Inflammatory macrophage (primary cell): ENCODE measurements at places on chromosomes 3 and 15.

DNA sequence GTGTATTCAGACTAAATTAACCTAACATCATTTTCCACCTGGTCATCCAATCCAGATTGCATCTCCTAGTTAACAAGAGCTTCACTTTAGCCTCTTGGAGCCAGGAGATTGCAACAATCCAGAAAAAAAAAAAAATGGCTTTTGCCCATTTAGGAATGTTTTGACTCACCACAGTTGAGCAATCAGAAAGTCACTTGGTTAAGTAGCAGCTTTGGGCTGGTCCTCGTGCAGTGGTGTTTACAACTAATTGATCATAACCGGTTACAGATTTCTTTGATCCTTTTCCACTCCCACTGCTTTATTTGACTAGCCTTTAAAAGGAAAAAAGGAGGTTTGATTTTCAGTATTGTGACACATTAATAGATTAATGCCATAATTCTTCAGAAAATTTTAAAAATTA, 688.8 kb upstream of the CCDC54 start:
- DNase-seq, result no peak

GRCh38 chr3:157938154-157938779, 168.0 kb downstream of the SHOX2 start:
- DNase-seq, result no peak

GRCh38 chr3:154015307-154015706, 105.9 kb upstream of the ARHGEF26 start:
- no peak for DNase-seq

DNA sequence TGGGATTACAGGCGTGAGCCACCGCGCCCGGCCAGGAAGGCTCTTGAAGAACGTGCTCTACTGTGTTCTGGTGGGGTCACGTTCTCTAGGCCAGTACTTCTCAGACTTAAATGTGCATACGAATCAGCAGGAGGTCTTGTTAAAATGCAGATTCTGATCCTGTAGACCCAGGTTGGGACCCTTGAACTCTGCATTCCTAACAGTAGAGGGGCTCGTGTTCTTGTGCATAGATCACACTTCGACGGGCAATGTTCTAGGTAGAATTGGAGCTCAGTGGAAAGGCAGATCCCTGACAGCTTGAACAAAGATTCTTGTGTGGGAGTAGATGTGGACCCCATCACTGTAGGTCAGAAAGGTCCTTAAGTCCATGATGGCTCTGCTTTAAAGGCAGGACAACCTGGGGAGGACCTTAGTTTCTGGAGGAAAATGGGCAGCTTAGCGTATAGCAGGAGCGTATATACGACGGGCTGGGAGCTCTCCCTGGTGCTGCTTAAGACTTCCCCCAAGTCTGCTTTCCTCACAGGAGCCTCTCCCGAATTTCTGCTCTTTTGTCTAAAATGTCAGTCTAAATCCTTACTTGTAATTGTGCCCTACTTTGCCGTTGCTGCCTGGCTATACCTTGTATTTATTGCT, 16.9 kb upstream of the FAM81A start:
- DNase-seq, result no peak

DNA sequence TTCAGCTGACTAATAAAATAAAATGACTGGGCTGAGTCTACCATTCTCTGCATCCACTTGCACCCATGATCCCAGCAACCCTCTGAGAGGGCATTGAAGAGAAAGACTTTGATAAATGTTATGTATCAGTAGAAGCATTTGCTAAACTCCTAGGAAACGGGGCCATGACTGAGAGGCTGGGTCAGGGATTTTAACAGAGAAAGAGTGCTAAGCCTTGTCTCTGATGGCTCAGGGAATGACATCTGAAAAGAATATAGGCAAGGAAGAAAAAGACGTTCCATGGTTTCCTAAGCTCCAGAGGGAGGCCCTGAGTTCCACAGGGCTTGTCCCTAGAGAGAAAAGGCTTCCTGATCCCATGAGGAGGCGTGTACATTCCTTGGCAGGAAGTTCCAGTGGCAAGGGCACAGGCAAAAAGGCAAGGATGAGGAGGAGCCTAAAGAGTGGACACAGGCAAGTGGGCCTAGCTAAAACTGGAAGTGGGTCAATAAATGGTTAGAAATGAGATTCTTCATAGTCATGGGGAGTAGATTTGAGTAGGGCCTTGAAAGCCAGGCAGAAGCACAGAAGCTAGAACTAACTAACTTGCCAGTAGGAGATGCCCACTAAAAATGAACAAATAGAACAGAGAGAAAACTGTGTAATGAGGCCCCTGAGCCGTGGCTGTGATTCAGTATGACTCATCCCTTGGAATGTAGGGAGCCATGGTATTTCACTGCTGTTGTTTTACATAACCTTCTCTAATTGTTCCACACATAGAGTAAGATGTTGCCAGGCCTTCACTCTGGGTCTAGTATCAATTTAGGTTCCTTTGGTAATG, 44.9 kb upstream of the MANF start:
- no peak for DNase-seq

DNA sequence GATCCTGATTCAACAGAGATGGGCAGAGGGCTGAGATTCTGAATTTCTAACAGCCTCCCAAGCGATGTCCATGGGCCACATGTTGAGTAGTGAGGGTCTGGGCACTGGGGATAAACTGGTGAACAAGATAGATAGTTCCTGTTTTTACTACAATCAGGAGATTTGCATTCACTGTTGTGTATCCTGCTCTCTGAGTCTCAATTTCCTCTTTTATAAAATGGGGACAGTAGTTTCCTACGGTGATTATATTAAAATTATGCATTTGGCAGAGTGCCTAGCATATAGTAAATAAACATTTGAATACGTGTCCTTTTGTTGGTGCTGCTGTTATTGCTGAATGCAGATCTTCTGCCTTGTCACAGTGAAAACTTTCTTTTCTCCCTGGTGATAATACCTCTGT, 102.5 kb downstream of the MYH15 start:
- peak; percentile 51 for DNase-seq

DNA sequence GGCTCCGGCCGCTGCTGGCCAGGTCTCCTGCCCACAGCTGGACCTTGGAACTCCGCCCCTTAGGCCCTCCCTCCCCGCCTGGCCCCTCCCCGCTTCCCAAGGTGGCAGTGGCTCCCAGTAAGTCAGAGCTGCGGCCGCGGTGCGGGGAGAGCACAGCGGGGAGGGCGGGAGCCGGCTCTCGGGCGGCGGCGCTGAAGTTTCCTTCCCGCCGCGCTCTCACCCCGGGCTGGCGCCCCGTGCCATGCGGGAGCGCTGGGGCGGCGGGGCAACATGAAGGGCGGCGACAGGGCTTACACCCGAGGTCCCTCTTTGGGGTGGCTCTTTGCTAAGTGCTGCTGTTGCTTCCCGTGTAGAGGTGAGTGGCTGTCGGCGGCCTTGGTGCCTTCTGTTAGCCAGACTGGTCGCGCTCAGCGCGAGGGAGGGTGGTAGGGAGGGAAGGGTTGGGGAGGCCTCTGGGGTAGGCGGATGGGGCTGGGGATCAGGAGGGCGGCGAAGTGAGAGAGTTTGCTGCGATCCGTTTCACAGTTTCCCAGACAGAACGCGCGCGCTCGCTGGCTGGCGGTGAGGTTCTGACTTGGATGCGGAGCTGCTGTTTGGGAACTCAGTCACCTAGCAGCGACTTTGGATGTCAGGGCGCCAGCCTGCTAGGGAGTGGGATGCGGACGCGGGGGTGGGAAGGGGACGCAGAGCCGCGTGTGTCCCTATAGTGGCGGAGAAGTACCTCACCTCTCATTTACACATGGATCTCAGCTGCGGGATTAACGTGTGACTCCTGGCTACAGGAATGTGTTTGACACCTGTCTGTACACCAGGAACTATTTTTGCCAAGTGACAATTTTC, 145.5 kb upstream of the UMPS start:
- no peak for DNase-seq

DNA sequence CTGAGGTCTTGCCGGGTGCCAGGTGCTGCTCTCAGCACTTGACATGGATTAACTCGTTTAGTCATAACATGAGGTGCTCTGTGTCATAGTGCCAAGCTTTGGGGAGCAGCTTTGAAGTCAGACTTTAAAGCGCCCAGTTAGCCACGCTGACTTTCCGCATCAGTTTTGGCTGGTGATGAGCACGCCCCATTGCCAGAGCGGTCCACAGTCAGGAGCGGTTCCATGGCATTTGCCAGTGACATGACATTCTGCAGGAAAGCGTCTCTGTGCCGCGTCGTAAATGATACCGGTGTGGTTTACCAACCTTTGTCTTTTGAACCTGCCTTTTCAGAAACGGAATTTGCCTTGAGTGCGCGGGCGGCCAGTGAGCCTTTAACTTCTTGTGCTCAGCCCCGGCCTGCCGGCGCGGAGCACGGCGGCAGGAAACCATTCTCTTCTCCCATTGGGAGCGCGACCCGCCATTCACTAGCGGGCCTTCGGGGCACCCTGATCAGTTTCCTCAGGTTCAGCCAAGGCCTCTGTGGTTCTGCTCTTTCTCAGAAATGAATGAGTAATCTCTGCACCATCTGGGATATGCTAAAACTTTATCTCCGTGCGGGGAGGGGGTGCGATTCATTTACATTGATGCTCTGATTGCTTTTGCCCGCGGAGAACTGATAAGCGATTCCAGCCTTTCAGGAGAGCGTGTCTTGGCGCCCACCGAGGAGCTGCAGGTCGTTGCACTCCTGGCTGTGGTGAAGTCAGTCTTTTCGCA, 1.7 kb upstream of the SLC2A2 start:
- DNase-seq, result no peak

- peak; percentile 91 for DNase-seq
These were observed 441 bp upstream of the UCN2 start for GRCh38 chr3:48564022-48564421.

GRCh38 chr3:149489060-149489690, 14.7 kb downstream of the TM4SF4 start:
- DNase-seq, result no peak

- DNase-seq, result peak; percentile 16
These were observed 553.7 kb downstream of the PDCD6IP start for GRCh38 chr3:34351882-34352777.

- no peak for DNase-seq
These were observed 18.7 kb upstream of the ALDH1A3 start for GRCh38 chr15:100860829-100861510.

GRCh38 chr3:66464512-66464894, 36.3 kb downstream of the LRIG1 start:
- no peak for DNase-seq

DNA sequence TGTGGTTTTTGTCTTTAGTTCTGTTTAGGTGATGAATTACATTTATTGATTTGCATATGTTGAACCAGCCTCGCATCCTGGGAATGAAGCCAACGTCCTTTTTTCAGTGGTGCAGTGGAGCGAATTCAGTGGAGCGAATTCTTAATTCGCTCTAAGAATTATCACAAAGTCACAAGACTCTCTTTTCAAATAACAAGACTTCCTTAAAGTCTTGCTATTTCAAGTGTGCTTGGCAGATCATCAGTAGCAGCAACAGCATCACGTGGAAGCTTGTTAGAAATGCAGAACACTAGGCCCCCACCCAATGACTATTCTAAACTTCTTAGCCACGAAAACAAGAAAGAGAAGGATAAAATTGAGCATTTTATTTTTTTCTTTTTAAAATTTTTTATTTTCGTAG, 58.1 kb upstream of the CD200R1L start:
- DNase-seq, result no peak

DNA sequence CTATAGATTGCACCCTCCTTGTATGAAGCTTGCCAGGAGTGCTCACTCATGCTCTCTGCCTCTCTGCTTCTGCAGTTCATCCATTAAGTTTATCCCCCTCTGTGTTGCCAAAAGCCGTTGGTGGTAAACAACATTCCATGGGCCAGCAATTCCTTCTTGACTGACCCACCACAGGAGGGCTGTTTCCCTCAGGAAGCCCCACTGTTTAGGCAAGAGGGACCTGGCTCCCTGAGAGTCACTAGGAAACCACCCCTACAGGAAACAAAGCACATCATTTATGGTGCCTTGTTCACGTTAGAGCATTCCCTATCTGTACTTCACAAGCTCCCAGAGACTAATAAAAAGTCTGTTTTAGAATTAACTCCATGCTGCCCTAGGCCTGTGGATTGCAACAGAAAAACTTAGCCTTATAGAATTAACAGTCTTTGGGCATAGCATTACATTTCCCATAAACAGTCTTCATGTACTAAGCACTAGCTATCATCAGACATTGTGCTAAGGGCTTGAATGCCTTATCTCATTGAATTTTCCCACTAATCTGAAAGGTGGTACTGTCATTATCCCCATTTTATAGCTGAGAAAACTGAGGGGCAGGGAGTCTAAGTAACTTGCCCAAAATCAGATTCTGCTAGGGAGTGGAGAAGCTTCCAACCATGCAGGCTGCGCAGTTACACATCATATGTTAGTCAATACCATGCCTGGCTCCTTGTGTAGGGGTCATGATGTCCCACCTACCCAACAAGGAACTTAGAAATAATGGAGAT, 149.9 kb downstream of the SHQ1 start:
- no peak for DNase-seq

DNA sequence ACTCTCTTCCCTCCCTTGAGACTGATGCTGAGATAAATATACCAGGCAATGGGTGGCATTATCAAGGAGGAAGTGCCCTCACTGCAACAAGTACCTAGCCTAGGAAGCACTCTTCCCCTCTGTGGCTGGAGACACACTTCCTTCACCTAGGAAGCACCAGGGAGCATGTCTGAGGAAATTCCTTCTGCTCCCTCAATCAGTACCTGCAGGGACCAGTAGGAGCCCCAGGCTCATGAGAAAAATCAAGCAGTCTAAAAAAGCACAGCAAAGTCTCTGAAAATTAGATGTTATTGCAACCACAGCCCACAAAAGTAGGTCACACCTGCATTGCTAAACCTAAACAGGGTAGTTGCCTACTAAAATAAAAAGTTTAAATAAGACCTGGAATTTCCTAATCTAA, 78.2 kb upstream of the TRPM1 start:
- no peak for DNase-seq

- no peak for DNase-seq
These were observed 18.6 kb downstream of the SERP1 start for GRCh38 chr3:150527464-150528255.

GRCh38 chr15:55197362-55197705, 593 bp upstream of the RSL24D1 start:
- no peak for DNase-seq

- DNase-seq, result no peak
These were observed 19.0 kb downstream of the FAM3D start for GRCh38 chr3:58647381-58648141.

GRCh38 chr3:22542311-22542710, 660.8 kb upstream of the UBE2E2 start:
- DNase-seq, result no peak

GRCh38 chr15:36742696-36743095, 163.3 kb downstream of the CDIN1 start:
- DNase-seq, result no peak

- DNase-seq, result no peak
These were observed 332.5 kb upstream of the TBL1XR1 start for GRCh38 chr3:177529716-177530335.

- DNase-seq, result no peak
These were observed 65.8 kb downstream of the EXOG start for GRCh38 chr3:38561746-38562466.

DNA sequence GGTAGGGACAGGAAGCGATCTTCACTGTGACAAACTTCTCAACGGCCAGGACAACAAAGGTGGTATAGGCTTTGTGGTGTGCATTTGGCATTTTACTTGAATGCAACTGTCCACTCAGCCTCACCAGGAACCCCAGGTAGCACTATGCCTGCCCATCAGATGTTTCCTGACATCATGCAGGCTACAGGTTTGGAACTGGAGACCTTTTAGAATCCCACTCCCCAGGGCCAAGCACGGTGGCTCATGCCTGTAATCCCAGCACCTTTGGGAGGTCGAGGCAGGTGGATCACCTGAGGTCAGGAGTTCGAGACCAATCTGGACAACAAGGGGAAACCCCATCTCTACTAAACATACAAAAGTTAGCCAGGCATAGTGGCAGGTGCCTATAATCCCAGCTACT, 9.6 kb downstream of the STARD5 start:
- no peak for DNase-seq

GRCh38 chr3:139326131-139326530, 17.7 kb upstream of the MRPS22 start:
- no peak for DNase-seq
